ENCODE measurements at places on chromosomes 16 and 17. TPM values are rescaled to one million over a fixed set of nuclear protein-coding genes. Genes with fewer than 3 reads are reported as not detected.

The CHMP1A gene
- total RNA-seq: 146 TPM

The GPATCH8 gene
- 58.2 TPM for total RNA-seq

The TBC1D26 gene
- 0.37 TPM for total RNA-seq

The FBXO39 gene
- total RNA-seq: 0.73 TPM

The KIF2B gene
- total RNA-seq: not detected

The STRADA gene
- 47.4 TPM for total RNA-seq

GRCh38 chr17:82629748-82630147, 18.5 kb downstream of the WDR45B start:
- H3K36me3 ChIP-seq: peaks cover 80% of the 10 kb centered on the region
- no peak overlapping the region for H3K4me3 ChIP-seq
- peaks cover 17% of the 10 kb centered on the region for H3K4me1 ChIP-seq
- H3K27ac ChIP-seq: no peak overlapping the region
- no peak for DNase-seq

DNA sequence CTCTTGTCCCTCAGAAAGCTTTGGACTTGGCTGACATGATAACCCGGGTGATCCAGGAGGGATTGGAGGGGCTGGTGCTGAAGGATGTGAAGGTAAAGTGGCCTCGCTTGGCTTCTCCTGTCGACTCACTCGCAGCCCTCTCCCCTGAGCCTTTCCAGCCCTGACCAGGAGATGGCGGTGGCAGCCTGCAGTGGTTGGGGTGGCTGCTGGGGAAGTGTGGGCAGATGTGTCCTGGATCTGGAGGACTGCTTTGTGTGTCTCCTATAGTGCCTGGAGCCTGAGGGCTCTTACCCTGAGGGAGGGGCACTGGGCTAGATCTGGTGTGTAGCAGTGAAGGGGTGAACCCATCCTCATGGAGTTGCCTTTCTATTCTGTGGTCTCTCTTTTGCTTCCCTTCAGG, 17.9 kb downstream of the LIG3 start:
- no peak overlapping the region for H3K4me3 ChIP-seq
- DNase-seq: peak; percentile 87
- H3K27ac ChIP-seq: no peak overlapping the region
- no peaks in the 10 kb centered on the region for H3K27me3 ChIP-seq
- H3K4me1 ChIP-seq: peaks cover 50% of the 10 kb centered on the region
- H3K36me3 ChIP-seq: peaks cover 90% of the 10 kb centered on the region

DNA sequence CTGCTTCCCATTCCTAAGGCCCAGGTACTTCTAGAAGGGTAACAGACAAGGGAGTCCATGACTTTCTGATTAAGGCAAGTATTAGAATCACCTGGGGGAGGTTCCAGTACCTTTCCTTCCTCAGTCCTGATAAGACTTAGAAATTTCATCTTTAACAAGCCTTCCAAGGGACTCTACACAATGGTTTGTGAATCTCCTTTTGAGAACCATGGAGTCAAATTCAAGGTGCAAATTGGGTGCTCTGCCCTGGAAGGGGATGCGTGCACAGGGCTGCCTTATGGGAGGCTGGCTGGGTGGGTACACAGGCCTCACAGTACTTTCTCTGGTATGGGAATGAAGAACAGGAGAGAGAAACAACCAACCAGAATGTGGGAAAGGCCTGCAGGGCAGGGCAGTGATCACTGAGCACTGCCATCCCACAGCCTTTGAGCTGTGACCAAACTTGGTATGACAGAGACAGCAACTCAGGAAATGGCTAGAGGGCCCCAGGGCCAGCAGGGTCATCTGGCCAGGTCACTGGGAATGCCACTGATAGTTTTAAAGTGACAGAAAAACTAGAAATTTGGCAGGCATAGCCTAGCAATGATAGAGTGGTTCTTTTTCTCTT, 3.6 kb upstream of the TMIGD1 start:
- H3K4me1 ChIP-seq: peaks cover 16% of the 10 kb centered on the region
- H3K27ac ChIP-seq: no peak overlapping the region
- no peak for DNase-seq
- H3K27me3 ChIP-seq: no peaks in the 10 kb centered on the region
- H3K36me3 ChIP-seq: no peaks in the 10 kb centered on the region

- H3K4me1 ChIP-seq: no peaks in the 10 kb centered on the region
- DNase-seq: no peak
- no peak overlapping the region for H3K4me3 ChIP-seq
- H3K27ac ChIP-seq: no peak overlapping the region
Measured at GRCh38 chr16:77899416-77899815, 111.1 kb downstream of the VAT1L start.

GRCh38 chr16:56102183-56102686, 89.1 kb upstream of the GNAO1 start:
- H3K36me3 ChIP-seq: no peaks in the 10 kb centered on the region
- H3K27me3 ChIP-seq: no peaks in the 10 kb centered on the region
- H3K27ac ChIP-seq: peak overlapping the region; percentile 75
- DNase-seq: no peak
- H3K4me1 ChIP-seq: peaks cover 17% of the 10 kb centered on the region

GRCh38 chr17:61457226-61457983, 5.2 kb downstream of the TBX4 start:
- H3K4me1 ChIP-seq: peaks cover 56% of the 10 kb centered on the region
- DNase-seq: no peak
- peak overlapping the region; percentile 28 for H3K4me3 ChIP-seq
- no peaks in the 10 kb centered on the region for H3K36me3 ChIP-seq
- peaks cover 100% of the 10 kb centered on the region for H3K27me3 ChIP-seq

DNA sequence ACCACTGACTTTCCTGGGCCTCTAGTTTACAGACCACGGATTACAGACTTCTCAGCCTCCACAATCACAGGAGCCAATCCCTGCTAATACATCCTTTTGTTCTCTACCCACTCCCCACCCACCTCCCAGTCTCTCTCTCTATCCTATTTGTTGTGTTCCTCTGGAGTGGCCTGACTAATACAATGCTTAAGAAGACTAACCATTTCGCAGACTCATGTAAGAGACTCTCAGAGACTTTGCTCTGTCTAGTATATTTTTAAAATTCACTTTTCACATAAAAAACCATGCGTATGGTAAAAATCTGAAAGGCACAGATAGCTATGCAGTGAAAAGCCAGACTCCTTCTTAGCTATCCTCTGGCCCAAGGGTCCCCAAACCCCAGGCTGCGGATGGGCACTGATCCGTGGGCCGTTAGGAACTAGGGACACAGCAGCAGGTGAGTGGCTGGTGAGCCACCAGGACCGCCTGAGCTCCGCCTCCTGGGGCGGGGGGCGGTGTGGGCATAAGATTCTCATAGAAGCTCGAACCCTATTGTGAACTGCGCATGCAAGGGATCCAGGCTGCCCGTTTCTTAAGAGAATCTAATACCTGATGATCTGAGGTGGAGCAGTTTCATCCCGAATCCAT, 7.6 kb downstream of the PIK3R6 start:
- H3K36me3 ChIP-seq: no peaks in the 10 kb centered on the region
- H3K4me3 ChIP-seq: no peak overlapping the region
- H3K4me1 ChIP-seq: peaks cover 8% of the 10 kb centered on the region

DNA sequence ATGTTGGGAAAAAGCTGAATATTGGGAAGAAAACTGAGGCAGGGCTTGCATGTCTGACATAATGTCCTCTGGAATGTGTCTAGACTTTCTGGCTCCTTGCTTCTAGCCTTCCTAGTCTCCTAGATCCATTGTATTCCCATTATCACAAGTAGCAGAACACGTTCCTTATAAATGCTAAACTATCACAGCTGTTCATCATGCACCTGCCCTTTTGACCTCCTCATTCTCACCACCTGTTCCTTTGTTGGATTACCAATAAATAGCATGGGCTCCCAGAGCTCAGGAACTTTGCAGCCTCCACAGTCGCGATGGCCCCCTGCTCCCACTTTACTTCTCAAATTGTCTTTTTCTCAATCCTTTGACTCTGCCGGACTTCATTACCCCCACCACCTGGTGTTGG, 49.7 kb downstream of the ACSM1 start:
- H3K27me3 ChIP-seq: no peaks in the 10 kb centered on the region
- H3K4me1 ChIP-seq: no peaks in the 10 kb centered on the region
- no peak overlapping the region for H3K27ac ChIP-seq

- no peak for DNase-seq
- H3K4me1 ChIP-seq: no peaks in the 10 kb centered on the region
- peaks cover 7% of the 10 kb centered on the region for H3K36me3 ChIP-seq
- H3K4me3 ChIP-seq: no peak overlapping the region
Measured at GRCh38 chr17:28827672-28828071, 14.9 kb downstream of the FAM222B start.

DNA sequence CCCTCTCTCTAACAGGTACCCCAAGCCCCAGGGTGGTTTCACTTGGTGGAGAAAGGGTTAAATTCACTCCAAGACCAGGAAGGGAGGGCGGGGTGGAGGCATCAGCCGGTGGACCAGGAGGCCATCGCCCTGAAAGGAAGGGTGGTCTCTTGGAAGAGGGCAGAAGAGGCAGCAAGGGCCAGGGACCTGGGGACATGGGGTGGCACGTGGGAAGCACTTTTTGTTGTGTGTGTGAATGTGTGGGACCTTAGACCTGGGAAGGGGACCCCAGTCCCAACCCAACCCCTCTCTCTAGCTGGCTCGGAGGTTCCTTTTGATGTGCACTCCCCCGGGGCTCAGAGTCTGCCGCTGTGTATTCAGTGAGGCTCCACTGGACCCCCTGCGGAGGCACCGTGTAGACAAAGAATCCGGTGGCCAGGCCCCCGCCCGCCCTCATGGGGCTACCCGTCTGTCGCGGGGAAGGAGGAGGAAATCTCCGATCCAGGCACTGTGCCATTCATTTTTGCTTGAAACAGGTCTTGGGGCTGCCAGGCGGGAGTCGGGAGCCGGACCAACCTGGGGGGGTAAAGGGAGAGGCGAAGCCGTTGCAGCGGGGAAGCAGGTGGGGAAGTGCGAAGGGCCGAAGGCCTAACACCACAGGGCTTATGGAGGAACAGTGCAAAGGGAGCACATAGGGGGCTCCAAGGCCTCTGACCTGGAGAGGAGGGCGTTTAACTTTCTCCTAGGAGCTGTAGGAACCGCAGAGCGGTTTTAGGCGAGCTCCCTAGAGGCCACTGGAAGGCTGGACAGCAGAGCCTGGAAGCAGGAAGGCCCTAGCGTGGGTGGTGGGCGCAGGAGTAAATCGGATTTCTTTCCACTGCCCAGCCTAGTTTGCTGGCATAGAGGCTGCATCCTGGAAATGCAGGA, 3.2 kb upstream of the WNT3 start:
- no peak overlapping the region for H3K27ac ChIP-seq
- no peaks in the 10 kb centered on the region for H3K36me3 ChIP-seq
- no peak overlapping the region for H3K4me3 ChIP-seq
- peaks cover 84% of the 10 kb centered on the region for H3K27me3 ChIP-seq
- H3K4me1 ChIP-seq: peaks cover 17% of the 10 kb centered on the region

DNA sequence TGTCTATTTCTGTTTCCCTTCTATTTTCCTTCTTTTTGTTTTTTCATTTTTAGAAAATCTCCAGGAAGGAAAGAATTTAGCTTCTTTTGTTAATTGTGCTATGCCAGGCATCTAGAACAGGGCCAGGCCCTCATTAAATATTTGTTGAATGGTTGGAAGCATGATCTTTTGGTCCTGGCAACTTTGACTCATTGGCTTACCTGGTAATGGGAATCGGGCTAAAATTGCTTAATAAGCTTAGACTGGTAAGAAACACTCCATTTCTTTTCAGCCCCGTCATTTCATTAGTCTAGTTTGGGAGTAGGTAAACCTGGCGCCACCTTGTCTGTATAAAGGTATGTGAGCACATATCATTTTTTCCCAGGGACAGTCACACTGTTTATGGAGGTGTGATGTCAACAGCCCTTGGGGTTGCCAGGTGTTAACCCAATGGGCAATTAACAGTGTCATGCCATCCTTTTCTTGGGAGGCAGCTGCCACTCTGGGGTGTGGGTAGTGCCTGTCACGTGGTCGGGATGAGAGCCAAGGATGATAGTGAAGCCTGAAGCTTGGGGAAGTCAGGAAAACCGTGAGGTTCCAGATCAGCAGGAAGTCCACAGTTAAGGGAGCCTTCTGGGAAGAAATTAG, 9.5 kb upstream of the NDEL1 start:
- DNase-seq: no peak
- H3K4me1 ChIP-seq: no peaks in the 10 kb centered on the region
- H3K27me3 ChIP-seq: no peaks in the 10 kb centered on the region
- H3K27ac ChIP-seq: no peak overlapping the region
- no peaks in the 10 kb centered on the region for H3K36me3 ChIP-seq

- no peaks in the 10 kb centered on the region for H3K27me3 ChIP-seq
- H3K36me3 ChIP-seq: no peaks in the 10 kb centered on the region
- peaks cover 22% of the 10 kb centered on the region for H3K4me1 ChIP-seq
- H3K27ac ChIP-seq: no peak overlapping the region
- H3K4me3 ChIP-seq: peak overlapping the region; percentile 61
- DNase-seq: no peak
Measured at GRCh38 chr16:25030420-25031131, 15.4 kb upstream of the ARHGAP17 start.

DNA sequence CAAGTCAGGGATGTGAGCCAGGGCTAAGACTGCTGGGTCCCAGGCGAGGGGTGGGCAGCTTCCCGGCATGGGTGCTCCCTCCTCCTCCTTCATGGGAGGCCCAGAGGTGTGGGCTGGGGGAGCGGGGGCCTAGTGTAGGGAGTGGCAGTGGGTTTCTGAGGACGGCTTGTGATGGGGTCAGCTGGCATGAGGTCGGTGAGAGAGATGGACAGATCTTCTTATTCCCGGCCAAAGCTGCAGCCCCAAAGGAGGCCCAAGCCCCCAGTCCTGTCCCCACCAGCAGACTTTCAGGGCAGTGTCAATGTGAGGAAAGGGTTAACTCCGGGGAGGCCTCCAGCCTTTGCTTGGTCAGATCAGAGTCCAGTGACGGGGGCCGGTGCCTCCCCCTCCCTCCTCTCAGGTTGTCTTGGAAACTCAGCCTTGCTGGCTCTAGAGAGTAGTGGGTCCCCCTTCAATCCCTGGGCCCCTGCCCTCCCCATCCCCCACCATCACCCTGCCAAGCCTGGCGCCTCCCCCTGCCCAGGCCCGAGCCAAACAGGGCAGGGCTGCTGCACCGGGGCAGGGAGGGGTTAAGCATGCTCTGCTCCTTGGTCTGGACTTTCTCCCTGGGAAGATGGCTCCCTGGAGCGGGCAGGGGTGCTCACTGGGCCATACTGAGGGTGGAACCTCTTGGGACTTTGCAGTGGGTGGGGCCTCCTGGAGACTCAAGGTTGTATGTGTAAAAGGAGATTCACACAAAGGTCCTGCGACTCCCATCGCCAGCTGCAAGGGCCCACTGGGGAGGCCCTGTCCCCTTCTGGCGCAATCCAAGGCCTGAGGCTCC, 12.4 kb downstream of the NAT9 start:
- H3K36me3 ChIP-seq: peaks cover 26% of the 10 kb centered on the region
- H3K27me3 ChIP-seq: no peaks in the 10 kb centered on the region
- no peak overlapping the region for H3K27ac ChIP-seq

- H3K27me3 ChIP-seq: no peaks in the 10 kb centered on the region
- peaks cover 28% of the 10 kb centered on the region for H3K4me1 ChIP-seq
- peaks cover 4% of the 10 kb centered on the region for H3K36me3 ChIP-seq
- no peak overlapping the region for H3K27ac ChIP-seq
Measured at GRCh38 chr17:81715872-81716673, 4.0 kb downstream of the SLC25A10 start.

- DNase-seq: no peak
- H3K27ac ChIP-seq: peak overlapping the region; percentile 31
- peaks cover 6% of the 10 kb centered on the region for H3K4me1 ChIP-seq
- H3K27me3 ChIP-seq: no peaks in the 10 kb centered on the region
- no peak overlapping the region for H3K4me3 ChIP-seq
- H3K36me3 ChIP-seq: peaks cover 89% of the 10 kb centered on the region
Measured at GRCh38 chr16:10992797-10993196, 48.4 kb downstream of the CLEC16A start.

- H3K27me3 ChIP-seq: no peaks in the 10 kb centered on the region
- no peaks in the 10 kb centered on the region for H3K4me1 ChIP-seq
- no peak overlapping the region for H3K27ac ChIP-seq
Measured at GRCh38 chr16:83533193-83533592, 274.6 kb upstream of the HSBP1 start.
